ENCODE measurements at places on chromosomes 4 and X.

- peak; percentile 31 for DNase-seq
These were observed 100.6 kb downstream of the AKAP4 start for GRCh38 chrX:50100188-50100587.

DNA sequence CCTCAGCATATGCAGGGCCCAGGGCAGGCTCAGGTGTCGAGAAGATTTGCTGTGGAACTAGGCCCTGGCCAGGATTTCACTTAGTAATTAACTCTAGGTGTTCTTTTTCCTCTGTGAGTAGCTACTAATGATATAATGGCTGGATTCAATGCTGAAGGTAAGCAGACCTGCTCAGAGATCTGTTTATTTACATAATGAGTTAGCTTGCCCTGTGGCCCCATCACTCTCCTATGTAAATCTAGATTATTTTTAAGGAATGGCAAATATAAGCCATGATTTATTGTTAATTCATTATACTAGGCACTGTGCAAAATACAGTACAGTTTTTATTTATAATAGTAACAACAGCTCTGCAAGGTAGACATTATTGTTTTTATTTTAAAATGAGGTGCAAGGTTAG, 117.2 kb downstream of the IRF2 start:
- DNase-seq: no peak

GRCh38 chrX:139831017-139831416, 101.8 kb downstream of the ATP11C start:
- no peak for DNase-seq

- DNase-seq: no peak
These were observed 707 bp upstream of the UNC5C start for GRCh38 chr4:95549246-95550114.

GRCh38 chr4:101801958-101802357, 11.4 kb downstream of the BANK1 start:
- no peak for DNase-seq

DNA sequence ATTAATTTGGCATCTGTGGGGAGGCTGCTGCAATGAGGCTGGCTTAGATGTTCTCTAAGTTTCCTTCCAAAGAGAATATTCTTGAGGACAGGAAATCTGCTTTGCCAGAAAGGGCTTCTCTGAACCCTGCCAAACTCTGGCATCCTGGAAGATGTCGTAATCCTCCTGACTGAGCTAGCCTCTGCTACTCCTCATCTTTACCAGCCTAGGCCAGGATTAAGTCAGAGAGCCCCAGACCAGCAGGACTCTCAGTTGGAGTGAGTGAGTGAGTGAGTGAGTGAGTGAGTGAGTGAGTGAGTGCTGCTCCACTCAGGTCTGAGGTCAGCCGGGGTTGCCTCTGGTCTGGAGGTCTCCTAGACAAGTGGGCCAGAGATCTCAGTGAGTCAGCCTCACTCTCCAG, 104.9 kb upstream of the SOD3 start:
- peak; percentile 48 for DNase-seq

DNA sequence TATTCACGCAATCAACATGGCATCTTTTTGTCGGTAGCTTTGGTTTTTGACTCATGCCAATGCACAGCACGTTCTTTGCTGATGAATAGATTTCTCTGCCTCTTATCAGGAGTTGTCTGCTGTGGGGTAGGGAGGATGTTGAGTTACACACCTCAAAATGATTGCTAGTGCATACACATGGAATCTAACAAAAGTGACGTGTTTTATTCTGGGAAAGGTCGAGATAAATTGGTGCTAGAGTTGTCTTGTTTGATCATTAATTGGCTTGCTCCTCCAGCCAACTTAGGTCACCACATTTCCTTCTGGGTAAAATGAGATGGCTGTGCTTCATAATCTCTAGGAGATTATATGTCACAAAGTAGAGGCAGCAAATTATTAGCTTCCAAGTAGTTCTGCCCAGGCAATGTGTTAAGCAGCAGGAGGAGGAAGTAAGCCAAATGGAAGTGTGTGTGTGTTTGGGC, 3.9 kb downstream of the RAB9A start:
- no peak for DNase-seq

GRCh38 chrX:39481621-39482020, 616.1 kb downstream of the BCOR start:
- no peak for DNase-seq

DNA sequence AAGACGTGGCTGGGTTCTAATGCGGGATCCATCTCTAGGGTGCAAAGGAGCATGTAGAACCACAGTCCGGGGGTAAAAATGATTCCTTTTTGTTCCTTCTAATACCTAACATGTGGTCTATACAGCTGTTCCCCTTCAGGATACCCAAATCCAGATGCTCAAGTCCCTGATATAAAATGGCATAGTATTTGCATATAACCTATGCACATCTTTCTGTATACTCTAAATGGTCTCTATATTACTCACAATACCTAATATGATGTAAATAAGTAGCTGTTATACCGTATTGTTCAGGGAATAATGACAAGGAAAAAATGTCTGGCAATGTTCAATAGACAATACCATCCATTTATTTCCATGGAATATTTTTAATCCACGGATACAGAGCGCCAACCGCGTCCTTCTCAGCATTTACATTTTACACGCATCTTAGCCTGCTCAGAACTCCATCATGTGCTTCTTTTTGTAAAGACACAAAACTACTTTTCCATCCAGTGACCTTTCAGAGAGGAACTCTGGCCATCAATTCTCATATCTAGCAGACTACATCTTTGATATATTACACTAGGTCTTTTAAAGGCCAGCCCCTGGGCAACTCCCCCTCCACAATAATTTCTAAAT, 31.9 kb downstream of the ACSL1 start:
- no peak for DNase-seq
